NCI-H187 (cell line): ENCODE measurements at places on chromosomes 4 and X.

GRCh38 chr4:42638993-42639392, 17.9 kb downstream of the ATP8A1 start:
- DNase-seq = no peak

- DNase-seq = no peak
Measured at GRCh38 chrX:33465137-33465536, 253.8 kb upstream of the DMD start.

DNA sequence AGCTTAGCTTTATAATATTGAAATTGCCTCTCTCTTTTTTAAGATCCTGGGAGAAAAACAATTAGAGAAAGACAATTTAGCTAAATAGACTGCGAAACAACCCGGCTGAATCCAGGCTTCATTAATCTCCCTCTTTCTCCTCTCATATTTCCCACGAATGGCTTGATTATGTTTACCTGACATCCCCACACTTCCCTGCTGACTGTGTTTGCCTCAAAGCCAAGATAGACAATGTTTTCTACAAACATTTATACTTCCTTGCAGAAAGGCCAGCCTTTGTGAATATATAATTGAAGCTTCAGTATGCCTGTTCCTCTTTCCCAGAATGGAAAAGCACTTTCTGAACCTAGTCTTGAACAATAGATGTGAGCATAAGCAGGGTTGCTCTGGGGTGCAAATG, 566.8 kb downstream of the PDHA2 start:
- DNase-seq = no peak

- DNase-seq = no peak
Measured at GRCh38 chr4:115323106-115323707, 209.8 kb upstream of the NDST4 start.

DNA sequence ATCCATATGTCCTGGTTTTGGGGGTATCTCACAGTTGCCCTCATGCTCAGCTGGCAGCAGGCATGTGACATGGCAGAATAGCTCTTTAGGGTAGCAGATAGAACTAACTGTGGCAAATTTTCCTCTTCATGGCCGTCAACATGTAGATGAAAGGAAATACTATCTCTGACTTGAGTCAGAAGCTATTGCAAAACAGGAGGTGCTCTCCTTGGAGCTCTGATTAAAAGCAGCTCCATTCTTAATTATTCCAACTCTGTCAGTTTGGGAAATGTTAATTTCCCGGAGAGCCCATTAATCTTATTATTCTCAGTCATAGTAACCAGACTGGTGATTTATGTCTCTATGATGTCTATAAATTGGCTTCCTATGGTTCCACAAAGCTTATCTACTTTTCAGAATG, 18.2 kb downstream of the IL13RA1 start:
- no peak for DNase-seq

GRCh38 chrX:141701072-141701471, 2.5 kb upstream of the SPANXD start:
- DNase-seq = no peak
